NCI-H1930 (cell line): ENCODE measurements at places on chromosomes 5 and 9.

- no peak for DNase-seq
Observed at GRCh38 chr9:114546851-114547250, 40.7 kb upstream of the ATP6V1G1 start.

GRCh38 chr9:5982317-5982716 is 33.1 kb downstream of the RANBP6 start:
- no peak for DNase-seq

DNA sequence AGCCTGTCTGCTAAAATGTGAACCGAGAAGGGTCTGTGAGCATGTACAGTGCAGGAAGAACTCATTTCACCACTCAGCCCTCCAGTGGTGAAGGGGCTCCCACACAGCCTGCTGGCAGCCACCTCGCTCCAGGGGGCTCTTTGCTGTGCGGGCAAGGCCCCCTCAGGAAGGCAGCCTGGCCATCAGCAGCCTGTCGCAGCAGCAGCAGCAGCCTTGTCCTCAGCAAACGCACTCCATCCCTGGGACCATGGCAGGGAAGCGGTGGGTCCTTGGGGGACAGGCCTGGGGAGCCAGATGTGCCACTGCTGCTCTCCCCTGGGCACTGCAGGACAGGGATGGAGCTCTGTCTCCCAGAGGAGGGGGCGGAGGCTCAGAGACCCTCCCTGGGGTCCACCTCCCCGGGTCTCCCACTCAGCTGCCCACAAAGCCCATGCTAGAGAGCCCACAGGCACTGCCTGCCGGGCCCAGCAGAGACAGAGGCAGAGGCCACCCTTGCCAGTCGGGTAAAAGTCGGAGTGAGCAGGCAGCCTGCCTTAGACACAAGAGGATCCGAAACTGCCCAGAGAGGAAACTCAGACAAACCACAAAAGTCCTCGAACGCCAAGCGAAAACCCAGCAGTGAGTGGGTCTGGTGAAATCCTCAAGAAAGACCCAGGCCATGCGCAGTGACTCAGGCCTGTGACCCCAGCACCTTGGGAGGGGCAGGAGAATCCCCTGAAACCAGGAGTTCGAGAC is 8.0 kb downstream of the BRD3 start:
- no peak for DNase-seq

DNA sequence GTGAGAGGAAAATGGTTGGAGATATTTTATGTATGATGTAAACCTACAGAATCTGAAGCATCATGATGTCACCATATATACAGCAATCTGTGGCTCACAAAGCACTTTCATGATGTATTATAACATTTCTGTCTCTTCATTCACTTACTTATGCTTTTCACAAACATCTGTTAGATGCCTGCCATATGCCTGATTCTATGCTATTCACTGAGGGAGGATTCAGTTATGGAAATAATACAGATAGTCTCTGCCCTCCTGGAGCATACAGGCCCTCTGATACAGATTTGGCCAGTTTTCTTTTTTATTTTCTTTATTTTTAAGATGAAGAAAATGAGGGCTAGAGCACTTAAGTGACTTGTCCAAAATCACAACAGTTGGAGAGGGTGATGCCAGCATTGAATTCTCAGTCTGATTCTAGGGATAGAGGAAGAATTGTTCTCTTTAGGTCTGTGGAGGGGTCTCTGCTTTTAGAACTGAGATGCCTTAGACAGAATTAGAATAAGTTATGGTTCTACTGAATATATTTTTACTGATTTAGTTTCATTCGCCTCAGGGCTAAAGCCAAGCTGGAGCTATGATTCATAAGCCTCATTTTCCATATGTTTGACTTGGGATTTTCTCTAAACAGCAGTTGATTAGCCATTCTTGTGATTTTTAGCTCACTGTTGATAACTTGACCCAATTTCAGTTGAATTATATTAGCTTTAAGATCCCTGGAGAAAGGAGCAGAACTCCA is 636.4 kb downstream of the PRELID2 start:
- DNase-seq, result no peak

DNA sequence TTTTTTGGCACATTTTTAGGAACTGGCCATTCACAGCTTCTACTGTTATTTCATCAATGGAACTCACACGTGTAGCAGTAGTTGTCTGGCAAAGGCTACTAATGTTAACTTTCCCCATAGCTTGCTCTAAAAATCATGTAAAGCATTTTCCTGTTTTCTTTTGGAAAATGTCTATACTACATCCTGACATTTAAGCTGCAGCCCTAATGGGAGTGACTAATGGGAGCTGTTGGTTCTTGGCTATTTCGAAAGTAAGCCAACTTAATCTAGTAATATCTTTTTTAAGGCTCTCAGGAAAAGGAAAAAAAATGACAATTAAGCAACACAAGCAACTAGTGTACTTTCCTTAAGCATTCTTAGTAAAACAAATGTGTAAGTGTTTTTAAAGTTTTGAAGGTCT is 169.2 kb downstream of the SLC12A2 start:
- DNase-seq, result no peak

- no peak for DNase-seq
Observed at GRCh38 chr9:107737987-107738743, 248.6 kb upstream of the KLF4 start.

DNA sequence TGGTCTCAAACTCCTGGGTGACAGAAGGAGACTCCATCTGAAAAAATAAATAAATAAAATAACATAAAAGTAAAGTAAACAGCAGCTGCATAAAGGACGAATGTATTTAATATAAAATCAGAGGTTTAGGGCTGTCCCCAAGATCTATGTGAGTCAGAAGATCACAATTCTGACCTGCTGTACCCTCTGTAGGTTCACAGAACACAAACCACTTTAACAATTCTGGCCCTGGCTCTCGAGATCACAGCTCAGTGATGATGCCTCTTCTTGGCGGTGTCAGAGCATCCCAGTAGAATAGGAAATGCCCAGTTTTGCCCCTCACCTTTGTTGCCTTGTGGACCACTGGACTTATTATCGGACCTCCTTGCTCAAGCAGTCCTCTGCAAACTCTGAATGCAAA is 380.9 kb downstream of the TLE1 start:
- no peak for DNase-seq

- no peak for DNase-seq
Observed at GRCh38 chr5:149464796-149465489, 85.9 kb upstream of the IL17B start.

DNA sequence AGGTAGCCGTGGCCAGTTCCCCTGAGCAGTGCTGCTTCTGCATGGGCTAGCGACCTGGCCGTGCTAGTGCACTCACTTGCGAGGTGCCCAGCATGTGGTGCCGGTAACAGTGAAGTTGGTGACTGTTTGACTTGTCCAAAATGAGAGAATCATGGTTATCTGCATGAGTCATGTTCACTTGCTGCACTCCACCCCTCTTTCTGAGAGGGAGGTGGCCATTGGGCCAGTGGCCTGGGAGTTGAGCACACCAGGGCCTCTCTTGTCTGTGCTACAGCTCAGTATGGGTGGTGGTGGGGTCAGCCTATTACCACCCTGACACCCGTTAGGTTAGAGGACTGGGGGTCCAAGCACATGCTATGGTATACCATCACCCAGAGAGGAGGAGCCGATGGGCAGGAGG is 55.4 kb upstream of the GARNL3 start:
- DNase-seq, result no peak

DNA sequence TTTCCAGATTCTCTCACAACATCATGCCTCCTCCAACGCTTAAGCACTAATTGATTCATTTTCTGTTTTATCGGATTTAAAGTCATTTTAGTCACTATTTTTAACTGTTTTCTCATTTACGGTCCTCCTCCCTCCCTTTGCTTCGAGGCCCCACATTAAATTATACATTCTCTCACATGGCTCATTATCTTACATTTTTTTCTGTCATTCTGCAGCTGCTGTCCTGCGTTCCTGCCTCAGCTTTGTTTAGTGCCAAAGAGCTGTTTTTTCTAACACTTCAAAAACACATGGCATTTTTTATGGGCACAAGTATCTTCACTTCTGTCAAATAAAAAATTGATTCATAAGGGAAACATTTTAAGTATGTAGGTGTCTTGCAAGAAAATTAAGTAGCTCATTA is 130.1 kb upstream of the FST start:
- no peak for DNase-seq
